Chondrocyte (in vitro differentiated cells): ENCODE measurements at places on chromosomes 6 and 20. TPM values are rescaled to one million over a fixed set of nuclear protein-coding genes. Genes with fewer than 3 reads are reported as not detected.
A peak's percentile ranks its signal among the peaks of the same experiment; 100 is the strongest.

- peak overlapping the region; percentile 71 for H3K27ac ChIP-seq
- no peaks in the 10 kb centered on the region for H3K27me3 ChIP-seq
- H3K4me1 ChIP-seq: peaks cover 40% of the 10 kb centered on the region
- no peak for DNase-seq
These were observed 3.2 kb upstream of the IFNGR1 start for GRCh38 chr6:137222381-137222780.

The SLA2 gene
- 0.24 TPM in 1 of 3 replicates, not detected in the others for total RNA-seq

DNA sequence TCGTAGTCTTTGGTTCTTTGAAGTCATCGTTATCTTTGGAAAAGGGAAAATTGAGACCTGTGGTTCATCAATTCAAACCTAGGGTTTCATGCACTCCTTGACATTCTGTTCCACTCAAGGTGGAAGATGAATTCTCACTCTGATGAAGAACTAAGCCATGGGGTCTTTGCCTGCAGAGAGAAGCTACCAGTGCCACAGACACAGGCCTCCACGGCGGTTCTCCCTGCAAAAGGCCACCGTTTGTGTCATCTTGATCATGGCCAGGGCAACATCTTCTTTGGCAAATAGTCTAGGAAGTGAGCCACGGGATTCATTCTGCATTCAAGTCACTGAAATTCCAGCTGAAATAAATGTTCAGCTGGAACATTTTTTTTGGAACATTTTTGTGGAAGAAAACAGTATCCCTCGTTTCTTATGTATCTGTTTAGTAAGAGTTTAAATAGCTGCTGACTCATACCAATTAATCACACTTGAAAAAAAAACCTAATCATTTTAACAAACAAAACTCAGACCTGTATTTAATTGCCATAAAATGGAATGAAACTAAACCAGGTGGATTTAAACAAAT lies 206.0 kb upstream of the FOXQ1 start:
- H3K36me3 ChIP-seq: no peaks in the 10 kb centered on the region
- no peak overlapping the region for H3K4me3 ChIP-seq
- H3K4me1 ChIP-seq: peaks cover 17% of the 10 kb centered on the region
- H3K27me3 ChIP-seq: peaks cover 8% of the 10 kb centered on the region
- no peak overlapping the region for H3K27ac ChIP-seq
- no peak for DNase-seq

- H3K36me3 ChIP-seq: no peaks in the 10 kb centered on the region
- H3K27ac ChIP-seq: no peak overlapping the region
- no peak overlapping the region for H3K4me3 ChIP-seq
- no peak for DNase-seq
These were observed 27.4 kb upstream of the BMP5 start for GRCh38 chr6:55902796-55903195.

GRCh38 chr6:73389854-73390253 lies 4.8 kb upstream of the DDX43 start:
- H3K36me3 ChIP-seq: no peaks in the 10 kb centered on the region
- H3K4me1 ChIP-seq: peaks cover 12% of the 10 kb centered on the region
- H3K27ac ChIP-seq: no peak overlapping the region
- H3K4me3 ChIP-seq: no peak overlapping the region

The PI16 gene
- 0.15 TPM in 1 of 3 replicates, not detected in the others for total RNA-seq
